ENCODE measurements at places on chromosomes 6 and 20. TPM values are rescaled to one million over a fixed set of nuclear protein-coding genes. Genes with fewer than 3 reads are reported as not detected.

DNA sequence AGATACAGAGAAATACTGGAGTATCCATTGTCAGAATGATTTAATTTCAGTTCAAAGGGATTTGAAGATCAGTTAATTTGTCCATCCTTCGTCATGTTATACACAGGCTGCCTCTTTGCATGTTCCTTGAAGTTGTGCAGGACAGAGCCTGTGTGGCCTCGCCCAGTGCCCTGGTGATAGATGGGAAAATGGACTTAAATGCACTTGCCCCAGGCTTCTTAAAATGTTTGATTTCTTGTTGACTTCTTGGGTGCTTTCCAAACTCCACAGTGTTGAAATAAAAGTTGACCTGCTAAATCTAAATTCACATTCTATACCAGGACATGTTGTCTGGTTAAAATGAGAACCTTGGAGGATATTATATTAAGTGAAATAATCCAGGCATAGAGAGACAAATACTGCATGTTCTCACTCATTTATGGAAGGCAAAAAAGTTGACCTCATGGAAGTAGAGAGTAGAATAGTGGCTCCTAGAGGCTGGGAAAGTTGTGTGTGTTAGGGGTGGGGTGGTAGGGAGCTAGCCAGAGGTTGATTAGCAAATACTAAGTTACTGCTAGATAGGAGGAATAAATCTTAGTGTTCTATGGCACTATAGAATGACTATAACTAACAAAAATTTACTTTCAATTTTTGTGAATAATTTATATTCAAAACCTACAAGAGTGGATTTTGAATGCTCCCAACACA, 25.3 kb downstream of the MARCKS start:
- no peaks in the 10 kb centered on the region for H3K27me3 ChIP-seq
- H3K27ac ChIP-seq = no peak overlapping the region
- no peak overlapping the region for H3K4me3 ChIP-seq
- no peak for DNase-seq

Gene CCM2L
- 6.4 TPM for polyA plus RNA-seq

DNA sequence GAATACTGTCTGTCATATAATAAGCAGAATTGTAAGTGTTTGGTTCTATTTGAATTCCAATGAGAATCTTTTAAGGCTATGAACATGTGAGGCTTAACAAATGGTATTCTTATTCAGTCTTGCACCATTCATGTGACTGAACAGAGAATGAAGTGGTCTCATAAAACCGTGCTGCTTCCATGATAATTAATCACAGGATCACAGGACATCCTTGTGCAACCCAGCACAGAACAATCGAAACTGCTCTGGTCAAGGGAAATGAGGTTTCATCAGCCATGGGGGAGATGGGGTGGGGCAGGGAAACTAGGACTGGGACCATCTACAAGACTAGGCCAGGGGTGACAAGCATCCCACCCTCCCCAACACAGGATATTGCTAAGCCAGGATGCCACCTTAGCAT, 6.0 kb downstream of the PPIL6 start:
- H3K36me3 ChIP-seq = no peaks in the 10 kb centered on the region
- H3K4me3 ChIP-seq = no peak overlapping the region

DNA sequence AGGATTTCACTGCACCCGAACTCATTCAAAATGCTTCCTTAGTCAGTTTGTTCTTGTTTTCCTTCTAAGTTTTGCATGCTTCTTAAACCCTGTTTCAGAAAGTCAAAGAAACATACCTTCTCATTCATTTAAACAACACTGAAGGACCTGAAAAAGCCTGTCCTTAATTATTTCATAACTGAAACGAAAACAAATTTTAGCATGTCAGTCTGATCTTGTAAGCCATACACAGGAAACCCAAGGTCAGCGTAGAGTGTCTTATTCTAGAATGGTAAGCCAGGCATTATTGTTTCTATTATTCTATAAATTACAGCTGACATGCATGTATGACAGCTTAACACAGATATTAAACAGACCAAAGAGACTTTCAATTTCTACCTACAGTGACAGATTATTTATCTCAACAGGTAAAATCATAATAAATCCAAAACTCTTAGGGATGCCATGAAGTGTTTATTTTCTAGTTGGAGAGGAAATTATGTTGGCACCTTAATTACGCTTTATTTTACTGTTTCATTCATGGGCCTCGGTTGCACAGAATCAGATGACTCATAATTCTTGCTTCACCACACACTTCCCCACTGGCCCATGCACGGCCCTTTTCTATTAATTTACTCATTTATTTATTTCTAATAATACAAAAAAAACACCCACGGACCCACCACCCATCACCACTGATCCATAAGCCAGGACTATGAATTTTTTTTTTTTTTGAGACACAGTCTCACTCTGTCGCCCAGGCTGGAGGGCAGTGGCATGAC, 39.3 kb upstream of the DUSP22 start:
- no peak overlapping the region for H3K27ac ChIP-seq
- no peaks in the 10 kb centered on the region for H3K36me3 ChIP-seq
- no peak overlapping the region for H3K4me3 ChIP-seq
- H3K27me3 ChIP-seq = no peaks in the 10 kb centered on the region

DNA sequence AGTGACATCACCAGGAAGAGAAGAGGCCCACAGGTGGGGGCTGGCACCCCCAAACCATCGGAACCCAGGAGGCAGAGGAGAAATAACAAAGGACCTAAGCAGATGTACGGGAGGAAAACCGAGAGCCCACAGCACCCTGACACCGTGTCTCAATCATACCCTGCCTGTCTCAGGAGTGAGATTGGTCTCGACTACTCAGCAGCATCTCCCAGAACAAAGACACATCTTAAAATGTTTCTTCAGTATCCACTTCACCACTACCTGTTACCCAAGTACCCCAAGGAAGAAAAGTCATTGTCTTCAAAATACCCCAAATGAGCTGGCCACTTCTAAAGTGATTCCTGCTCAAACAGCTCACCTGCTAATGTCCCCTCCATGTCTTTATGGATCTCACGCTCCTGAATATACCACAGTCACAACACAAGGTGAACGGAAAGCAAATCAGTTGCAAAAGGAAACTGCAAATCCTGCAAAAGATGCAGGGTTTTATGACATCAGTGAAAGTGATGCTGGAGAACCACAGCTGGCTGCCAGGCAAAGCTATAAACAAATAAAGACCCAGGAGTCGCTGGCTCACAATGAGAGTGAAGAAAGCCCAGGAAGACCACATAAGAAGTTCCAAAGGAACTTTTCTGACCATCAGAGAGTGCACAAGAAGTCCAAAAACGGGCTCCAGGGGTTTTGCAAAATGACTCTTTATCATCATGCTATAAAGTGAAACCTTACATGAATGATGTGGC, 44.1 kb downstream of the PREX1 start:
- H3K4me3 ChIP-seq = no peak overlapping the region
- no peak overlapping the region for H3K27ac ChIP-seq
- H3K27me3 ChIP-seq = no peaks in the 10 kb centered on the region
- no peaks in the 10 kb centered on the region for H3K36me3 ChIP-seq
- no peak for DNase-seq
- no peaks in the 10 kb centered on the region for H3K4me1 ChIP-seq

Gene CDH4
- 1.2 TPM for polyA plus RNA-seq

DNA sequence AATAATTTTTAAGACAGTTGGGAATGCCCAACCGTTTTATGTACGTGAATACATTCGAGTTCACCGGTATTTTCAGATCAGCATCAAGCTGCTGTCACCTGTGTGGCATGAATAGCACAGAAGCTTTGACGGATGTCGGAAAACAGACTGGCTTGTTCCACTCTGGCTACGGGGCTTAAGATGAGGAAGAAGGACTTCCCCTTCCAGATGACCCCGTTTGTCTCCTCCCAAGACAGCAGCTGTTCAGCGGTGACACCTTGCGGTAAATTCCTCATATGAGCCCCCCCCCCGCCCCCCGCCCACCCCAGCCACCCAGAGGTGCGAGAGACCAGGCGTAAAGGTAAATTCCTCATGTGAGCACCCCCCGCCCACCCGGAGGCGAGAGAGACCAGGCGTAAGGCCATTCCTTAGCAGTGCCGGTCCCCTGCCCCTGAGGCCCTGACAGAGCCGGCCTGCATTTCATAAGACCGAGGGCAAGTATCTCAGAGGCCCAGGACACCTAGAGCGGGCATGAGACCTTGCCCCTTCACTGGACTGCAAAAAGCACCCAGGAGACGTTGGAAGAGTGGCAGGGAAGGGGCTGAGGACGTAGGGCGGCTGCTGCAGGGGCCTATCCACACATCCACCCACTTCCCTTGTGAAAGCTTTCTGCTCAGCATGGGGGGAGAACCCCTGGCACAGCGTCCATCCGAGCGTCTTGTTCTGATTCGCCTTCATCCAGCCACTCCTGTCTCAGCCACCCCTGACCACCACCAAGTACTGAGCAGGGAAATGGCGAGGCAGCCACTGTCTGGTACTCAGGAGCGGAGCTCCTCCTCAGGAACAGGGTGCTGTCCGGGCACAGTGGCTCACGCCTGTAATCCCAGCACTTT, 7.3 kb upstream of the PCMTD2 start:
- no peak for DNase-seq
- no peaks in the 10 kb centered on the region for H3K4me1 ChIP-seq
- H3K27ac ChIP-seq = no peak overlapping the region
- no peak overlapping the region for H3K4me3 ChIP-seq

Data from GM23338 (cell line).